ENCODE measurements at places on chromosomes 12 and 14. TPM values are rescaled to one million over a fixed set of nuclear protein-coding genes. Genes with fewer than 3 reads are reported as not detected.

Gene CCDC60
- 2.4 TPM for total RNA-seq

Gene TOMM20L
- not detected for total RNA-seq

Gene TXNRD1
- 118 TPM for total RNA-seq

Gene SMCO3
- not detected for total RNA-seq

Gene MFAP5
- 19.5 TPM for total RNA-seq

Gene PTCSC3
- not detected for total RNA-seq

Gene LRTM2
- total RNA-seq: not detected

Gene C1S
- 103 TPM for total RNA-seq

Gene PRPH
- total RNA-seq: 7.9 TPM

Gene IAPP
- total RNA-seq: not detected

Gene TMTC2
- total RNA-seq: 19.8 TPM

Gene KCNJ8
- 3.7 TPM for total RNA-seq

Gene ADSS1
- not detected for total RNA-seq

Gene RTN1
- not detected for total RNA-seq

Gene NFE2
- total RNA-seq: not detected

Gene IL22
- not detected for total RNA-seq

Gene NANOG
- total RNA-seq: 0.41 TPM

Gene KRT80
- not detected for total RNA-seq

Gene SLC17A8
- total RNA-seq: 6.4 TPM

Gene TMCC3
- 79.3 TPM for total RNA-seq

Gene MNAT1
- 14.6 TPM for total RNA-seq

Gene TAS2R19
- total RNA-seq: 3.0 TPM

Gene LRP1-AS
- total RNA-seq: not detected

Gene GPR84
- total RNA-seq: not detected

Gene SP7
- not detected for total RNA-seq

Gene PZP
- not detected for total RNA-seq

Gene SCN8A
- total RNA-seq: 6.8 TPM

Gene SLC6A15
- total RNA-seq: not detected

Gene LRP6
- total RNA-seq: 11.7 TPM

Gene GAS2L3
- 0.80 TPM for total RNA-seq

Gene FAM181A
- total RNA-seq: not detected

Gene CYP27B1
- total RNA-seq: not detected

Gene RNASE12
- total RNA-seq: not detected

Gene IRF9
- total RNA-seq: 81.9 TPM

Gene ABCC9
- 9.4 TPM for total RNA-seq

Gene NDRG2
- total RNA-seq: 234 TPM

Gene PIANP
- total RNA-seq: 0.64 TPM

Gene DCN
- 133 TPM for total RNA-seq

Gene DBX2
- not detected for total RNA-seq

Gene IL26
- not detected for total RNA-seq

Gene CINP
- 32.0 TPM for total RNA-seq

Gene C12orf43
- 7.4 TPM for total RNA-seq

Gene CD163
- 80.3 TPM for total RNA-seq

Gene TRPV4
- total RNA-seq: not detected

Gene OASL
- 5.2 TPM for total RNA-seq

Gene RNU4-1
- under 0.01 TPM for total RNA-seq

Gene CLECL1
- total RNA-seq: not detected

Gene SNX6
- total RNA-seq: 45.6 TPM

Gene GARIN6
- not detected for total RNA-seq

Gene HOTAIR
- total RNA-seq: not detected

Gene NKX2-1
- not detected for total RNA-seq

Gene TRAFD1
- total RNA-seq: 30.3 TPM

Gene TAS2R31
- total RNA-seq: 4.5 TPM

Gene TEAD4
- 8.2 TPM for total RNA-seq
